ENCODE measurements at places on chromosomes 12 and 14.

GRCh38 chr14:91399868-91400640 is 17.6 kb downstream of the CCDC88C start:
- no peak for DNase-seq

- no peak for DNase-seq
Measured at GRCh38 chr14:103862393-103862782, 15.0 kb upstream of the PPP1R13B start.

GRCh38 chr12:2171672-2172426 is 119.1 kb downstream of the CACNA1C start:
- no peak for DNase-seq

- DNase-seq, result no peak
Measured at GRCh38 chr12:47396902-47397663, 308.7 kb downstream of the RPAP3 start.

- DNase-seq, result no peak
Measured at GRCh38 chr14:90842726-90843125, 26.5 kb upstream of the TTC7B start.

Measured in T1000 (cell line).